ENCODE measurements at places on chromosomes 6 and 20. TPM values are rescaled to one million over a fixed set of nuclear protein-coding genes. Genes with fewer than 3 reads are reported as not detected.
A peak's percentile ranks its signal among the peaks of the same experiment; 100 is the strongest.

- no peaks in the 10 kb centered on the region for H3K27me3 ChIP-seq
- H3K4me3 ChIP-seq: no peak overlapping the region
- no peaks in the 10 kb centered on the region for H3K36me3 ChIP-seq
- H3K4me1 ChIP-seq: peaks cover 9% of the 10 kb centered on the region
- no peak overlapping the region for H3K27ac ChIP-seq
These were observed 54.0 kb upstream of the AKIRIN2 start for GRCh38 chr6:87755708-87756671.

DNA sequence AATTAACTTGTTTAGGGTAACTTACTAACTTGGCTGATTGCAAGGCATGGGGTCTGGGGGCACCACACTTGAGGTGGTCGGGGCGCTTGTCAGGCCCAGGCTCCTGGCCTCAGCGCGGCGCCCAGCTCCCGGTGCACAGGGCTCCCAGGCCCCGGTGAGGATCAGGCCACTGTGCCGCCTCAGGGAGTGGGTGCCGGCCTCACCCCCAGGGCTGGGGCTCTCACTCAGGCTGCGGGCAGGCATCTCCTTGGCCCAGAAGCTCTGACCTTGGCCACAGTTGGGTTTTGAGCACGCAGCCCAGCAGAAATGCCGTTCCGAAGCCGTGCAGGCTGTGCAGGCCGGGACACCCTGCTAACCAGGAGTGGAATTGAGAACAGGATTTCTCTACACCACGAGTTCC lies 37.8 kb upstream of the BHLHE23 start:
- DNase-seq: no peak
- no peaks in the 10 kb centered on the region for H3K4me1 ChIP-seq
- H3K27me3 ChIP-seq: no peaks in the 10 kb centered on the region

GRCh38 chr20:47689731-47690130 lies 95.5 kb downstream of the SULF2 start:
- no peaks in the 10 kb centered on the region for H3K36me3 ChIP-seq
- DNase-seq: no peak
- H3K4me3 ChIP-seq: no peak overlapping the region
- H3K27me3 ChIP-seq: no peaks in the 10 kb centered on the region
- H3K27ac ChIP-seq: no peak overlapping the region
- no peaks in the 10 kb centered on the region for H3K4me1 ChIP-seq

DNA sequence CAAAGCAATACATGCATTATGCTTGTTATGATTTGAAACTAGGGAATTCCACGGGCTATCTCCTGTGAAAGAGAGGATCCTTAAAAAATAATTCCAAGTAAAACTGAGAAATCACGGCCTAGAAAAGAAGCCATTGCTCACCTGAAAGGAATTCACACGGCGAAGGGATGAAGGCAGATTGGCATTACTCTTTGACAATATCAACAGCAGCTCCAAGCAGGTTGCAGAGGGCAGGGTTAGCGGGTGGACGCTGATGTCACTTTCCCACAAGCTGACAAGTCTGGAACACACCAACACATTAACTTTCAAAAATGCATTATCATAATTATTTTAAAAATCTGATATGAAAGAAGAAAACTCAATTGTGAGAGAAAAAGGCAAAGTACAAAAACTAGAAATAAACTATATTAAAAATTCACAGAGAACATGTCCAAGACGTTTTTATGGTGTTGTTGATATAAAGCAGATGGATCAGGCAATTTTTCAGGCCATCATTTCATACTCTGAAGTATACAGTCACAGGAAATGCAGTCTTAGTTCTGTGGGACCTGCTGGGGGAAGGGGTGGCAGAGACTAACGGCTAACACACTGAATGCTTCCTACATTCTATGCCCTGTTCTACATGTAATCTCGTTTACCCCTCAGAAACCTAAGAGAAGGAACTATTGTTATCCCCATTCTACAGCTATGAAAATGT lies 108.3 kb downstream of the UBE3D start:
- no peak overlapping the region for H3K4me3 ChIP-seq
- DNase-seq: no peak
- no peaks in the 10 kb centered on the region for H3K27me3 ChIP-seq
- H3K27ac ChIP-seq: no peak overlapping the region
- no peaks in the 10 kb centered on the region for H3K36me3 ChIP-seq
- no peaks in the 10 kb centered on the region for H3K4me1 ChIP-seq

GRCh38 chr20:13322621-13323020 lies 101.5 kb downstream of the ISM1 start:
- no peaks in the 10 kb centered on the region for H3K27me3 ChIP-seq
- H3K36me3 ChIP-seq: no peaks in the 10 kb centered on the region
- no peak overlapping the region for H3K27ac ChIP-seq
- no peak overlapping the region for H3K4me3 ChIP-seq

DNA sequence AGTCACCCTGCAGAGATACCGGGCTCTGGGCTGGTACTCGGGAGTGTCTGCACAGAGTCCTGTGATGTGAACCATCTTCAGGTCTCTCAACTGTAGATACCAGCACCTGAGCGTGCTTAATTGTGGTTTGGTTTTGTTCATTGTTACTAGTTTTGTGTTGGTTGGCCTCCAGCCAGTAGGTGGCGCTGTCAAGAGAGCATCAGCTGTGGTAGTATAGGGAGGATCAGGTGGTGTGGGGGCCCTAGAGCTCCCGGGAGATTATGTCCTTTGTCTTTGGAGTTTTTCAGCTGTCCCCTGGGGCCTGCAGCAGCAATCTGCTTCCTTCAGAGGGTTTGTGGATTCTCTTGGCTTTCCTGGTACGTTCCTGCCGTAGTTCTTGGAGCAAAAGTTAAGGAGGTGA lies 67.9 kb downstream of the CDYL start:
- no peaks in the 10 kb centered on the region for H3K27me3 ChIP-seq
- no peak for DNase-seq
- H3K27ac ChIP-seq: no peak overlapping the region
- no peaks in the 10 kb centered on the region for H3K36me3 ChIP-seq
- no peak overlapping the region for H3K4me3 ChIP-seq

DNA sequence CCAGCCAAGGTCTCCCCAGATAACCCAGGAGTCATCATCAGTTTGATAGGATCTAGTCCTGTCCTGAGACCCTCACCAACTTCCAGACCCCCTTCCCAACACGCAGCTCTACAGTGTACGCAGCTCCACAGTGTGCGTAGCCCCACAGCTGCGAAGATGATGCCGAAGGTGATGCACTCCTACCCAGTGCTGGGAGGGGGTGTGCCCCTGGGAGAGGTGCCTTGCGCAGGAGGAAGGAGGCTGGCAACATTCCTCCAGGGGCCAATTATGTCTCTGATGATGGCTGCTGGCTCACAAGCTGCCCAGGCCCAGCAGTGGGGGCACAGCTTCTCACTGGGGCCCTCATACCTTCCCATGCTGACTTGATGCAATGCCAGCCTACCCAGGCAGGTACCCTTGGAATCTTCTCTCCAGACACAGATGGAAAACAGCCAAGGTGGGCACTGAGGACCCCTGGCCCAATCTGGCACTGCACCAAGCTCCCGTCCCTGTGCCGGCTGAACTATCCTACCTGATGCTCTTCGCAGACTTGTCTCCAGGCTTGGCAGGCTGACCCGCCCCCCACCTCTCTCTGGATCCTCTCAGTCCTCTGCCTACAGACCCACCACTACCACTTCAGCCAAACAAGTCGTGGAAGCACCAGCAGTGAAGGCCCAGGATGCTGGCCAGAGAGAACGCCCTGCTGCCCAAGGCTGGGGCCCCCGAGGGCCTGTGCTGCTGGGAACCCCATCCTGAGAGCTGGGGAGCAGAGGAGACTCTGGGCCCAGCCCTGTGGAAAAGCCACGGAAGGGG lies 1.4 kb downstream of the ZNF512B start:
- H3K36me3 ChIP-seq: peaks cover 14% of the 10 kb centered on the region
- peak overlapping the region; percentile 80 for H3K4me3 ChIP-seq
- H3K27me3 ChIP-seq: no peaks in the 10 kb centered on the region
- DNase-seq: no peak

- no peak overlapping the region for H3K4me3 ChIP-seq
- H3K36me3 ChIP-seq: no peaks in the 10 kb centered on the region
These were observed 267.4 kb upstream of the THEMIS start for GRCh38 chr6:128168244-128168643.

- no peaks in the 10 kb centered on the region for H3K27me3 ChIP-seq
These were observed 8.7 kb upstream of the NFATC2 start for GRCh38 chr20:51551186-51551585.

- peak overlapping the region; percentile 89 for H3K4me3 ChIP-seq
- no peak for DNase-seq
- no peaks in the 10 kb centered on the region for H3K27me3 ChIP-seq
- H3K27ac ChIP-seq: peak overlapping the region; percentile 66
- H3K4me1 ChIP-seq: peaks cover 3% of the 10 kb centered on the region
These were observed 466 bp upstream of the BFSP1 start for GRCh38 chr20:17531665-17532025.

DNA sequence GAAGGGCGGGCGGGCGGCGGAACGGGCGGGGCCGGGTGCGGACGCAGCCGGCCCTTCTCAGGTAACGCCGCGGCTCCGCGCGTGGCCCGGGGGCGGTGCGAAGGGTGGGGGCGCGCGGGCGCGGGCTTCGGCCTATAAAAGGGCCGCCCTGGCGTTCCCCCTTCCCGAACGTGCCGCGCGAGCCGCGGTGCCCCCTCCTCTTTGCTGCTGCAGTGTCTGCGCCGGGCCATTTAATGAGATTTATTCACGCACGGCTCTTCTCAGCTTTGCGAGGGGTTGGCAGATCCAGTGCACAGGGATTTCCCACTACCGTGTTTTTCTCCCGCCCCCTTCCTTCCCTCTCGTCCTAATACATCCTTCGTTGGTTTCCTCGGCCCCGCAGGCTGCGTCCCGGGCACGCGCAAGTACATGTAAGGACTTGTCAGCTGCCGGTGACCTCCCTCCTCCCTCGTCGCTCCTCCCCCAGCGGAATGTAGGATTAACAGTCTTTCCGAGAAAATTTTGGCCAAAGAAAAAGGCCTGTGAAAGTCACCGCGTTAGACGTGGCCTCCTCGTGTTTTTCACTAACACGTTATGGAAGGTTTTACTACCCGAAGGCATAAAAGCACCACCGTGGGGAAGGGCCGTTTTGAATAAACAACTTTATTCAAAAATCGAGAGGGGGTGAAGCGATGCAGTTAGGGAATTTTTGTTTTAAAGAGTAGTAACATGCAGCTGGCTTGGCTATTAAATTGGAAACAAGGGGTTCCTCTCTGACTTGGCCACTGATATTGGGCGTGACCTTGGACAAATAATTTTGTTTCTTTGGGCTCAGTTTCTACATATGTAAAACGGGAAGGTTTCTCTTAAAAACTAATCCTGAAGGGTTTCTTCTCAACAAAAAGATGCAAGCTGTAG lies 966 bp upstream of the REV3L start:
- peak; percentile 97 for DNase-seq
- H3K36me3 ChIP-seq: no peaks in the 10 kb centered on the region
- peak overlapping the region; percentile 96 for H3K4me3 ChIP-seq
- H3K27me3 ChIP-seq: no peaks in the 10 kb centered on the region
- H3K27ac ChIP-seq: peak overlapping the region; percentile 97
- peaks cover 25% of the 10 kb centered on the region for H3K4me1 ChIP-seq

GRCh38 chr20:33014336-33015113 lies 7.0 kb downstream of the BPIFB2 start:
- H3K36me3 ChIP-seq: no peaks in the 10 kb centered on the region
- H3K4me1 ChIP-seq: no peaks in the 10 kb centered on the region
- no peak for DNase-seq
- H3K27ac ChIP-seq: no peak overlapping the region

GRCh38 chr6:113774127-113774825 lies 82.9 kb upstream of the MARCKS start:
- H3K4me1 ChIP-seq: no peaks in the 10 kb centered on the region
- no peaks in the 10 kb centered on the region for H3K27me3 ChIP-seq
- no peaks in the 10 kb centered on the region for H3K36me3 ChIP-seq
- H3K4me3 ChIP-seq: no peak overlapping the region

- no peak for DNase-seq
- no peaks in the 10 kb centered on the region for H3K4me1 ChIP-seq
These were observed 34.1 kb downstream of the PPP1R16B start for GRCh38 chr20:38839563-38839962.

- DNase-seq: no peak
- no peaks in the 10 kb centered on the region for H3K27me3 ChIP-seq
These were observed 168.1 kb upstream of the TOP1 start for GRCh38 chr20:40860487-40860902.

DNA sequence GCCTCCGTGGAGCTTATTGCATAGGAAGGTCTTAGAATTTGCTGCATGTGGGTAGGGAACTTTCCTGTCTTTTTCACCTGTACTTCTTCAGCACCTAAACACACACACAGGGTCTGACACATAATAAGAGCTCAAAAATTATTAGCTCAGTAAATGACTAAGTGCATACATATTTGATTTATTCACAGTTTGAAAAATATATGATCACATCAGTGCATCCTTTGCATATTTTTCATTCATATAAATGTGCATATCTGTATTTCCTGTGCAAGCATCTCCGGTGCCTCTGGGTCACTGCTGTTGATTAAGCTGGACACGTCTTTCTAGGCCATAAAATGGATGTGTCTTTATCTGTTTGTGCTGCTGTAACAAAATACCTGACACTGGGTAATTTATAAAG lies 234.7 kb downstream of the UST start:
- H3K27me3 ChIP-seq: no peaks in the 10 kb centered on the region
- no peaks in the 10 kb centered on the region for H3K36me3 ChIP-seq
- no peak for DNase-seq
- H3K4me3 ChIP-seq: no peak overlapping the region

WFDC5 gene
- total RNA-seq: not detected

KCNS1 gene
- not detected for total RNA-seq

GRM4 gene
- total RNA-seq: not detected
